Natural killer cell treated with Interleukin-12 subunit alpha and Interleukin-12 subunit beta and Interleukin-15 and Interleukin-18, amount 100 ng/mL, for 72 hours (primary cell): ENCODE measurements at places on chromosomes 12 and 14. TPM values are rescaled to one million over a fixed set of nuclear protein-coding genes. Genes with fewer than 3 reads are reported as not detected.

FERMT2 gene
- total RNA-seq, result 0.62 TPM

- DNase-seq, result no peak
Measured at GRCh38 chr14:28966416-28967233, 200.0 kb downstream of the FOXG1 start.

DNA sequence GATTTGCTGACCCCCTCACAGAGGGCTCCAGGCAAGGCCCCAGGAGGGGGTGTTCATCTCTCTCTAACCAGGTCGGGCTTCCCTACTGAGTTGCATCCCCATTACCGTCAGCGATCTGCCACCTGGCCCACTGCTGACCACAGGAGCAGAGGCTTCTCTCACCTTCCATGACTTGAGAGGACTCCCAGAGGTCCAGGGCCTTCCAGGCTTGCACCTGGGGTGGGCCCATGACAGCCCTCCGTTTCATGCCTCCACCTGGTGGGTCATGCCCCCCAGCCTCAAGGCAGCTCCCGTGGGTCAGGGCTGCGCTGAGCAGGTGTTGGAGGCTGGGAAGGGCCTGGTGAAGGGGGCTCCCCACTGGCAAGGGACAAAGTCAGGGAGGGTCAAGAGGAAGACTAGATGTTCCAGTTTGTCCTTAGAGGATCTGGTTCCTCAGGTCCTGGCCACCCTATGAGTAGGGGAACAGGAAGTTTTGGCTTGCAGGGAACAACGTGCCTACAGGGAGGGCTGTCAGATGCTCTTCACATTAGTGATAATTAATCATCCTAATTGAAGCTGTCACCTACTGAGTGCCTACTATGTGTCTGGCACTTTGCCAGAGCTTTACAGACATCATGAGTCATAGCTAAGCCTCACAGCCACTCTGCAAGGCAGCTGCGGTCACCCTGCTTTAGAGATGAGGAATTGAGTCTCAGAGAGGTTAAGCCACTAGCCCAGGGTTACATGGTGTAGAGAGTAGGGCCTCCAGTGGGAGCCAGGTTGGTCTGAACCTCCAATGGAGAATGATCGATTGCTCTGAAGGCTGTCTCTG lies 13.8 kb downstream of the NFKBIA start:
- DNase-seq, result no peak

ORMDL2 gene
- 56.7 TPM for total RNA-seq

- no peak for DNase-seq
Measured at GRCh38 chr12:76420222-76420621, 72.0 kb upstream of the BBS10 start.
